Renal cortical epithelial cell (primary cell): ENCODE measurements at places on chromosomes 7 and 10.

- DNase-seq = no peak
Measured at GRCh38 chr7:108234971-108235450, 104.8 kb upstream of the LAMB4 start.

- no peak for DNase-seq
Measured at GRCh38 chr10:74500026-74500704, 326.2 kb upstream of the KAT6B start.

- DNase-seq = peak; percentile 96
Measured at GRCh38 chr7:1691601-1692514, 21.8 kb downstream of the ELFN1 start.

DNA sequence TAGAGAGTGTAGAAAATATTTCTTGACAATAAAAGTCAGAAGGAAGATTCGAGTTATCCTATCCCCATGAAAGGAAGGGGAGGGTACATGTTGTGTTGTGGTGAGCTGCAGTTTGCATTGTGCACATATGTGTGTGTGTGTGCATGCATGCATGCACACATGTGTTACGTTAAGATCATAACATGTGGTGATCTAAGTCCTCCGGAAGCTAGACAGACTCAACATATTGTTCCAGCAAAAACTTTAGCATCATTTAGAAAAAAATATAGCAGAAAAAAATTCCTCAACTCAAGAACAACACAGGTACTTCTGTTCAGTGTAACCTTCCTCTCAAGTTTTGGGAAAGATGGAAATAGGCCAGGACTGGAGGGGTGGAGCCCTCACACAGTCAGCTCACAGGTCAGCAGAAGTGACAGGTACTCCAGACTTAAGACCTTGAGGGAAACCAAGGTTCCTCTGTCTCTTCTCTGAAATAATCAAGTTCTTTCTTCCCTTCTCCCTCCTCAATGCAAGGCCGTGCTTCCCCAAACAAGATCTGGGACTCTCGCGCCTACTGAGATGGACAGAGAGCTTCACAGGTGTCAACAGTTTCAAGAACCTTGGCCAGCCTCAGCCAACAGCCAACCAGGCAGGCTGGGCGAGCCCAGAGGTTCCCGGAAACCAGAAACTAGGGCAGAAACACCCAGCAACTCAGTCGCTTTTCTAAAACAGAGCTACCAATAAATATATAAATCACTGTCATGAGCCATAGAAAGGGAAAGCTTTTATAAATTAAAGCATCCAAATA, 205.2 kb downstream of the FAM107B start:
- no peak for DNase-seq

GRCh38 chr10:78770167-78771090, 298.3 kb upstream of the ZMIZ1 start:
- DNase-seq = no peak

DNA sequence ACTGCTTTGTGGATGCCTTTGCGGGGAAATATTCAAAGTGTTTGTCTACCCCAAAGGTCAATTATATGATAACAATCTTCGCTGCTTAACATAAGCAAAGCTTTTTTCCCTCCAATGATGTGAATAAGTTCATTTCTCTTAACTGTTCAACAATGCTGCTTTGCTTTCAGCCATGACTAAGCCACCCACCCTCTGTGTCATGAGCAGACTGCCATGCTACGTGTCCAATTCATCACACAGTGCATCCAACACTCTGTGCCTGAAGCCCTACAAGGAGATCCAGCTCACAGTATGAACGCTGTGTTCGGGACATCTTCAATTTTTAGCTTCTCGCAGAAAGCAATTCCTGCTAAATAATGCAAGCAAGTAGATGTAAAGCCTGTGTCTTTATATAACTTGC, 5.7 kb upstream of the TAS2R40 start:
- no peak for DNase-seq

- no peak for DNase-seq
Measured at GRCh38 chr10:102230264-102230860, 4.3 kb downstream of the ELOVL3 start.

DNA sequence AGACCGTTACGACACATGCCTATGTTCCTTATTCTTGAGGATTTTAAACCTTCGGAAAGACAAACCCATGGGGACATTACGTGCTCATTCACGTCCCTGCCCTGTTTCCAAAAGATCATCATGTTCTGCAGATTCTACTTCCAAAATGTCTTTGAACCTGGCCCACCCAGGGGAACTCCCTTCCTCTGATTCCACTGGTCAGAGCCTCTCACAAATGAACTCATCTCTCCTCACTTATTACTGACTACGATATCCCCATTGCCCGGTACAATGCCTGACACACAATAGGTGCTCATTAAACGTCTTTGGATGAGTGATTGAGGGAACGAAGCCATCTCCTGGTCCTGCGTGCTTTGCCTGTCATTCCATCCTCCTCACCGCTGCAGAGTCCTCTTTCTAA, 168.3 kb upstream of the RNF32 start:
- no peak for DNase-seq
